ENCODE measurements at places on chromosomes 13 and 19. TPM values are rescaled to one million over a fixed set of nuclear protein-coding genes. Genes with fewer than 3 reads are reported as not detected.

DNA sequence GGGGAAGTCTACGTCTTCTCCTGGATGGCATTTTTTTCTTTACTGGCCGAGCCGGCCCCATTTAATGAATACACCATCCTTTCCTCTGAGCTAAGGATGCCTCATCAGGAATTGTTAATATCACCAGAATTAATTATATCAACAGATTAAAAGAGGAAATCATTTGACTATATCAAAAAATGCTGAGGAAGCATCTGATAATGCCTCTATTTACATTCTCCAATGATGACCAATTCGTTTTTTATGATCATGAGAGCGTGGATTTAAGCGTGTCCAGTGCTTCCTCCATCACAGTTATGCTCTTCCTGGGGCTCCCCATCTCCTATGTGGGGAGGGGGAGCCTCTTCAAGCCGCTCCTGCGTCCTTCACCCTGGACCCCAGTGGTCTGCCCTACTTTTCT is 58.7 kb downstream of the TUBGCP3 start:
- peaks cover 11% of the 10 kb centered on the region for H3K36me3 ChIP-seq
- no peak overlapping the region for H3K4me3 ChIP-seq
- no peak for DNase-seq

DNA sequence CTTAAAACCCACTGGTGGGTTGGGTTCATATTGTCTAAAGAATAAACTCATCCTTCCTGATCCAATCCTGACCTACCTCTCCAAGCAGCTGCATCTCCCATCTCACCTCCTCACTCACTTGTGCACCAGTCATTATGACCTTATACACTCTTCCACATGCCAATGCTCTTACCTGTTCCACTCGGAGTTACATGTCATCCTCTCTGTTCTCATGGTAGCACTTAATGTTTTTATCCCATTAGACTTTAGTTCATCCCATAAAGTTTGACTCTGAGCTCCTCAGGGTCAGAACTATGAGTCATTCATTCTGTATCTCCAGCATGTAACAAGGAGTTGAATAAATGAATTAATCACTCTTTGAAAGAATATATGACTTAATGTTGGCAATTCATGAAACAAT is 330.2 kb downstream of the KLF12 start:
- H3K4me3 ChIP-seq, result no peak overlapping the region
- H3K36me3 ChIP-seq, result no peaks in the 10 kb centered on the region
- H3K27me3 ChIP-seq, result no peaks in the 10 kb centered on the region

DNA sequence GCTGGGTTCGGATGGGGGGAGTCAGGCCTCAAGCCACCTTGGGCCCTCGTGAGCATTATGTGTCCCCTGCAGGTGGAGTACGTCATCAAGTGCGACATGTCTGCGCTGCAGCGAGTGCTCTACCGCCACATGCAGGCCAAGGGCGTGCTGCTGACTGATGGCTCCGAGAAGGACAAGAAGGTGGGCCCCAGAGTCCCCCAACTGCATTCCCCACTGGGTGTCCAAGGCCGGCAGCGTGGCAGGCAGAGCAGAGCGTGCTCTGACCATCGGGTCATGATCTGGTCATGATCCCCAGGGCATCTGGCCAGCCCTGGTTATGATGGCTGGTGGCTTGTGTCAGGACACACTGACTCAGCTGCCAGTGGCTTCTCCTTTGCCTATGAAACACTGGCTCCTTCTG is 63.4 kb downstream of the SMARCA4 start:
- no peak for DNase-seq
- no peak overlapping the region for H3K4me3 ChIP-seq
- H3K27me3 ChIP-seq, result no peaks in the 10 kb centered on the region

DNA sequence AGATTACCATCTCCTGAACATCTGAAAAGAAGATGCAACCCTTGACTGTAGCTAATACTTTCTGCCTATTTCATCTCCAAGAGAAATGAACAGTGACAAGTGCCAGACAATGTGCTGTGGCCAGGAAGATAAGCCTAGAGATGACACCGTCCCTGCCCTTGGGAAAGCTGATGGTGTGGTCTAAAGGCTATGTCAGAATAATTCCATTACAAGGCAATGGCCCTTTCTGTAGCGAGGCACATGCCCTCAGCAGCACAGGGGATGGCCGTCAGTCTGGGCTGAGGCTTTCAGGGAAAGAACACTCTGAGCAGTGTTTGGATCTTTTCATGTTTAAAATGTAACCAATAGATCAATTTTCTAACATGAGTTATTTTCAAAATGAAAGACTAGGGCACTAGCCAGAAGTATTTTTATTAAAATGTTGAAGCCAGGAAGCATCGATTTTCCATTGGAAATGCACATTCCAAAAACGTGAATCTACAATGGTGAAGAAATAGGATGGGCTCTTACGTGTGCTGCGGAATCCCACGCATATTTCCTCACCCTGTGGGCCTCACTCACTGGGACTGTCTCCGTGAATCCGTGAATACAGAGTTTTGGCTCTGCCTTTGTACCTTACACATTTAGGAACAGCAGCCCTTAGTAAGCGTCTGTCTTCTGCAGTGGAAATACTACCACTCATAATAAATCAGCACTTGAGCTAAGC is 22.0 kb downstream of the COL4A1 start:
- H3K27me3 ChIP-seq, result no peaks in the 10 kb centered on the region
- peak overlapping the region; percentile 17 for H3K27ac ChIP-seq
- peaks cover 21% of the 10 kb centered on the region for H3K4me1 ChIP-seq
- H3K36me3 ChIP-seq, result peaks cover 52% of the 10 kb centered on the region
- no peak for DNase-seq
- H3K4me3 ChIP-seq, result no peak overlapping the region

The CPAMD8 gene
- 0.36 TPM for total RNA-seq

DNA sequence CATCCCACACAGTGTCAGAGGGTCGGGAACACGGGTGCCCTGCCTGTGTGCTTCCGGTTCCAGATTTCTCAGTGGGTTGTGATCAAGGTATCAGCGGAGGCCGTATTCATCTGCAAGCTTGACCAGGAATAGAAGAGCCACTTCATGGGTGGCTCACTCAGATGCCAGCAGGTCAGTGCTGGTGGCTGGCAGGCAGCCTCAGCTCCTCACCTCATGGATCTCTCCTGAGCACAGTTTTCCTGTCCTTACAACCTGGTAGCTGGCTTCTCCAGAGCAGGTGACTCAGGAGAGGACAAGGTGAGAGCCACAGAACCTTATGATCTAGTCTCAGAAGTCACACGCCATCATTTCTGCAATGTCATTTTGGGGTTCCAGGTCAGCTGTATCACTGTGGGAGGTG is 44.8 kb upstream of the SPATA13 start:
- H3K36me3 ChIP-seq, result no peaks in the 10 kb centered on the region
- H3K27ac ChIP-seq, result no peak overlapping the region
- no peak overlapping the region for H3K4me3 ChIP-seq

GRCh38 chr13:80706164-80706471 is 365.2 kb upstream of the SPRY2 start:
- DNase-seq, result no peak
- no peaks in the 10 kb centered on the region for H3K27me3 ChIP-seq
- no peaks in the 10 kb centered on the region for H3K4me1 ChIP-seq
- no peak overlapping the region for H3K4me3 ChIP-seq
- no peaks in the 10 kb centered on the region for H3K36me3 ChIP-seq

The SERPINE3 gene
- total RNA-seq, result not detected

The CCDC194 gene
- not detected for total RNA-seq

The ZNF573 gene
- total RNA-seq, result 4.2 TPM

- no peak overlapping the region for H3K27ac ChIP-seq
- H3K4me3 ChIP-seq, result no peak overlapping the region
- no peaks in the 10 kb centered on the region for H3K4me1 ChIP-seq
- no peaks in the 10 kb centered on the region for H3K36me3 ChIP-seq
- no peak for DNase-seq
- peaks cover 10% of the 10 kb centered on the region for H3K27me3 ChIP-seq
Observed at GRCh38 chr13:46132109-46132508, 27.3 kb upstream of the CPB2 start.

GRCh38 chr13:82947191-82947621 is 935.1 kb downstream of the SLITRK1 start:
- no peak overlapping the region for H3K4me3 ChIP-seq
- H3K36me3 ChIP-seq, result no peaks in the 10 kb centered on the region
- no peaks in the 10 kb centered on the region for H3K4me1 ChIP-seq
- H3K27me3 ChIP-seq, result no peaks in the 10 kb centered on the region
- H3K27ac ChIP-seq, result no peak overlapping the region
- DNase-seq, result no peak

The CYP4F3 gene
- total RNA-seq, result not detected

The ZNF541 gene
- total RNA-seq, result not detected

The C19orf81 gene
- total RNA-seq, result not detected

GRCh38 chr13:59666504-59666903 is 497.2 kb downstream of the DIAPH3 start:
- no peaks in the 10 kb centered on the region for H3K4me1 ChIP-seq
- H3K27me3 ChIP-seq, result no peaks in the 10 kb centered on the region
- peak; percentile 7 for DNase-seq
- no peak overlapping the region for H3K27ac ChIP-seq
- no peaks in the 10 kb centered on the region for H3K36me3 ChIP-seq

- no peak overlapping the region for H3K4me3 ChIP-seq
- H3K4me1 ChIP-seq, result no peaks in the 10 kb centered on the region
- no peak for DNase-seq
- no peak overlapping the region for H3K27ac ChIP-seq
- no peaks in the 10 kb centered on the region for H3K36me3 ChIP-seq
Observed at GRCh38 chr13:40697711-40698110, 31.3 kb upstream of the FOXO1 start.

DNA sequence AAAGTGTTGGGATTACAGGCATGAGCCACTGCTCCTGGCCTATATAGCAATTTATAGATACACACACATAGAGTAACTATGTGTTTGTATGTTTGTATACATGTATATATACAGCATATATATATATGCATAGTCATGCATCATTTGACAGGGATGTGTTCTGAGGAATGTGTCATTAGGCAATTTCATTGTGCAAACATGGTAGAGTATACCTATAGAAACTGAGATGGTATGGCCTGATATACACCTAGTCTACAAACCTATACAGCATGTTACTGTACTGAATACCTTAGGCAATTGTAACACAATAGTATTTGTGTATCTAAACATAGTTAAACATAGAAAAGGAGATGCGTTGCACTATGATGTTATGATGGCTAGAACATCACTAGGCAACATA is 53.0 kb upstream of the PCCA start:
- no peak overlapping the region for H3K27ac ChIP-seq
- H3K27me3 ChIP-seq, result no peaks in the 10 kb centered on the region
- H3K4me1 ChIP-seq, result no peaks in the 10 kb centered on the region
- no peaks in the 10 kb centered on the region for H3K36me3 ChIP-seq
- no peak overlapping the region for H3K4me3 ChIP-seq

DNA sequence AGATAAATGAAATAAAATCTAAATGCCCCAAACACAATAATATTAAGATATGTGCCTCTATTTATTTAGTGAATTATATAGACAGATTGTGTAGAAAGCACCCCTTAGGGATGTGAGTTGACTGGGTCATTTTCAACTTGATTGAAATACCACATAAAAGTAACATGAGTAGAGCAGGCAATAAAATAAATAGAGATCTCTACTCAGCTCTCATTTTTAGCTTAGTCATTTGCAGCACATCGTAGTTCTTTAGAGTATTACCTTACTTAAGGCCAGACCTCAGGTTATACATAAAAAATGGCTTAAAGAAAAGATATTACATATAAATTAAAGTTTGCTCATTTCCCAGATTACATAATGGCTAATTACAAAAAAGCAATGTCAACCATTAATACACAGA is 1525.6 kb upstream of the PRR20A start:
- DNase-seq, result no peak
- no peak overlapping the region for H3K4me3 ChIP-seq
- no peak overlapping the region for H3K27ac ChIP-seq
- H3K36me3 ChIP-seq, result no peaks in the 10 kb centered on the region
- H3K27me3 ChIP-seq, result no peaks in the 10 kb centered on the region
- no peaks in the 10 kb centered on the region for H3K4me1 ChIP-seq

- H3K27me3 ChIP-seq, result no peaks in the 10 kb centered on the region
- DNase-seq, result no peak
- peaks cover 5% of the 10 kb centered on the region for H3K4me1 ChIP-seq
- peaks cover 17% of the 10 kb centered on the region for H3K36me3 ChIP-seq
- H3K27ac ChIP-seq, result no peak overlapping the region
Observed at GRCh38 chr13:33146843-33147611, 130.8 kb downstream of the KL start.

The TNFSF13B gene
- 0.56 TPM for total RNA-seq

The UHRF1 gene
- 57.4 TPM for total RNA-seq

GRCh38 chr19:10634963-10635362 is 9.6 kb downstream of the SLC44A2 start:
- no peak overlapping the region for H3K4me3 ChIP-seq
- no peaks in the 10 kb centered on the region for H3K4me1 ChIP-seq
- no peaks in the 10 kb centered on the region for H3K27me3 ChIP-seq
- H3K36me3 ChIP-seq, result peaks cover 53% of the 10 kb centered on the region
- H3K27ac ChIP-seq, result no peak overlapping the region
- no peak for DNase-seq

The NFILZ gene
- not detected for total RNA-seq

The ADAMTSL5 gene
- total RNA-seq, result 0.90 TPM

GRCh38 chr13:50386541-50387050 is 371.4 kb downstream of the KCNRG start:
- peak; percentile 82 for DNase-seq
- no peaks in the 10 kb centered on the region for H3K36me3 ChIP-seq
- peaks cover 13% of the 10 kb centered on the region for H3K4me1 ChIP-seq
- no peak overlapping the region for H3K4me3 ChIP-seq
- no peaks in the 10 kb centered on the region for H3K27me3 ChIP-seq

GRCh38 chr19:19388568-19389555 is 16.6 kb upstream of the GATAD2A start:
- DNase-seq, result no peak
- peaks cover 8% of the 10 kb centered on the region for H3K4me1 ChIP-seq
- H3K27ac ChIP-seq, result no peak overlapping the region
- H3K36me3 ChIP-seq, result no peaks in the 10 kb centered on the region
- no peaks in the 10 kb centered on the region for H3K27me3 ChIP-seq
- no peak overlapping the region for H3K4me3 ChIP-seq

The SLITRK1 gene
- total RNA-seq, result under 0.01 TPM

The CRB3 gene
- not detected for total RNA-seq

Data from IMR-90 (cell line).